ENCODE measurements at places on chromosomes 7 and 10.

GRCh38 chr7:135768467-135768866, 19.9 kb upstream of the FAM180A start:
- DNase-seq, result no peak

DNA sequence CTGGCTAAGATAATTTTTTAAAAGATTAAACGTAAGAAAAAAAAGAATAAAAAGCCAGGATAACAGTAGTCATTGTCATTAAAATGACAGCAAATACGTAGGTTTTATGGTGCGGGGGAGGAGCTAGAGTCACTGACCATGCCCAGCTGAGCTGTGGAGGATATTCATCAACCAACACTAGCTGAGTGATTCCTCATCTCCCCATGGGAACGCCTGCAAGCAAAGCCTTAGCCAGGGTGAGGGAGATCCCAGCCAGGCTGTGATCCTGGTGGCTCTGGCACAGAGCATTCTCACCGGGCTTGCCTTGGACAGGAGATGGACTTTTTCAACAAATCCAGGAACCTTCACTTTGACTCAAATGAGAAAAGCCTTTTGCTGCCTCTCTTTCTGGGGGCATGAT, 94.2 kb downstream of the HIP1 start:
- no peak for DNase-seq

GRCh38 chr10:95303535-95303934, 12.7 kb upstream of the PDLIM1 start:
- no peak for DNase-seq

DNA sequence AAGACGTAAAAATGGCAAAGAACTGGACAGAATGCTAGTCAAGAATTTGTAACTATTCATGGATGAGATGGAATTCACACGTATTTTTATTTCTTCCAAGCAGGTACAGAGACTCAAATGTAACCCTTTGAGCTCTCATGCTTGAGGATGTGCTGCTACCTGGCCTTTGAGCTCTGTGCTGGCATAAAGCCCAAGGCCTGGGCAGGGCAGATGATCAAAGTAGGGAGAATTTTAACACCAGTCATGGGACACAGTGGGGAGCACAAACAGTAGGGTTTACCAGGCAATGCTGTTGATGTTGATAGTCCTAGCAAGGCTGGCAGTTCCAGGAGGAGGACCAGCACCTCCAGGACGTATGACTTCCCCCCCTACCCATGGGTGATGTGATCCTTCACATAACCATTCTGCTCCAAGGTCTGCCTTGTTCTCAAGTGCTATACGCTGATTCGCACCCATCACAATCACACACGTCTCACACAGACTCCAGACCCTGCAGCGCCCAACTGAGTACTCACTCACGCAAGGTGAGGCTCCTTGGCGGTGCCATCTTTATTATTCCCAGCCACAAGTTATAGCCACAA, 48.6 kb upstream of the DLG5 start:
- no peak for DNase-seq

GRCh38 chr7:28237363-28237762, 56.8 kb upstream of the JAZF1 start:
- DNase-seq, result no peak

DNA sequence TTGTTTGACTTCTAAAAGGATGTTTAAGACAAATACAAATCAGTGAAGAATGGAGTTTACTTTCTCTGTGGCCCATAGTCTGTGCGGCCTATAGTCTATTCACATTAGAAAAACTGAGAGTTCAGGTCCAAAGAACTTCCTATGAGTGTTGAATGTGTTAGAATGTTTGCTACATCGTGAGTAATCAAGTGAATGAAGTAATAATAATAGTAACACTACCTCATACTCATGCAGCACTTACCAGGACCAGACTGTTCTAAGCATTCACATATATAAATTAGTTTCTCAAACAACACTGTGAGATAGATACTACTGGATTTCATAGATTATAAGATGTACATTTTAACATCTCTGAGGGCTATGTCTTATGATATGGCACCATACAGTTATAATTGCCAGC, 70.4 kb downstream of the RALA start:
- no peak for DNase-seq

DNA sequence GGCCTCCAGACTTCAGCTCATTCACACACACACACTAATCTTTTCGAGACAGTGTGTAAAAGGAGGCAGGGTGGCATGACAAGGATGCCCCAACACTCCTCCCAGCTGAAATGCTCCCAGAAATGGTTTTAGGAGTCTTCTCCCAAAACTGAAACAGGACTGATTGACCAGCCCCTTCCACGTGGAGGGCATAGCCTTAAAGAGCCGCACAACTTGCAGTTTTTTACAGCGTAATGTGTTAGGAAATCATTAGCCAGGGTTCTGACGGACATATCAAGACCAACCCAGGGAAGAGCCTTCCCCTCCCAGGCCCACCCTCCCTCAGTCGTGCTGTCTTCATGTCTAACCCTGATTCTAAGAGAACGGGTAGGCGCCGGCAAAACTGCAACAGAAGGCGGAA, 224.6 kb downstream of the TNS3 start:
- DNase-seq, result no peak

GRCh38 chr10:89357975-89358374, 19.9 kb upstream of the IFIT1B start:
- no peak for DNase-seq

DNA sequence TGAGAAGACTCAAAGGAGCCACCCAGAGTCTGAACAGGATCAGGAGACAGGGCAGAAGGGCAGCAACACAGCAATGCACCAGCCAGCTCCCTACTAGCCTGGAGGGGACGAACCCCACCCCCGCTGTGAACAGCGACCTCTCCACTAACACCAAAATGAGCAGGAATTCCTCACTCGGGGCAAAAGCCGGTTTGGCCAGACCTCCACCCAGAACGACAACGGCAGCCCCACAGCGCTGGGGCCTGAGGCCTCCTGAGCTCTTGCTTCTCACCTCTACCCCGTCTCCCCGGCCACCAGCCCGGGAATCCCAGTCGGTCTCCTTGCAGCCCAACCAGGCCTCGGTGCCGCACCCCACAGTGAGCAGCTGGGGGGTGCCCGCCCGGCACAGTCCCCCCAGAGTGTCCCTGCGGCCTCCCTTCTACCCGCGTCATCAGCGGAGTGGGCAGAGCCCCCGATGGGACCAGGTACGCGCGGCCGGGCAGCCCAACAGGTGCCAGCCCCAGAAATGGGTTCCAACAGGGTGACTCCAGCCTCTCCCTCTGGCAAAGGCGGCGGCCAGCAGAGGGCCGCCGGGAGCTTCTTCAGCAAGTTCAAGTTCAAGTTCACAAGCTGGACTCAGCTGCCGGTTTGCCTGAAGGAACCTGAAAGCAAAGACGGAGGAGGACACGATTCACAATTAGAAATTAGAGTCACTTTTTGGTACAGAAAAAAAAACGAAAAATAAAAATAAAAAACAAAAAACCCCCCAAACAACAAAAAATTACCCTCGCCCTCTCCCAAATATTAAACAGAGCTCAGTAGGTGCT, 129.0 kb downstream of the MARCHF5 start:
- no peak for DNase-seq

Measured in stimulated activated CD8-positive, alpha-beta memory T cell treated with anti-CD3 and anti-CD28 coated beads, Interleukin-7, amount 100 ng/mL, for 1 hour (primary cell).